ENCODE measurements at places on chromosomes 13 and 19.

GRCh38 chr13:51225029-51225428 is 2.8 kb downstream of the FAM124A start:
- ATAC-seq, result no peak

GRCh38 chr19:39403331-39404312 is 3.0 kb upstream of the ZFP36 start:
- ATAC-seq, result peak; percentile 59

DNA sequence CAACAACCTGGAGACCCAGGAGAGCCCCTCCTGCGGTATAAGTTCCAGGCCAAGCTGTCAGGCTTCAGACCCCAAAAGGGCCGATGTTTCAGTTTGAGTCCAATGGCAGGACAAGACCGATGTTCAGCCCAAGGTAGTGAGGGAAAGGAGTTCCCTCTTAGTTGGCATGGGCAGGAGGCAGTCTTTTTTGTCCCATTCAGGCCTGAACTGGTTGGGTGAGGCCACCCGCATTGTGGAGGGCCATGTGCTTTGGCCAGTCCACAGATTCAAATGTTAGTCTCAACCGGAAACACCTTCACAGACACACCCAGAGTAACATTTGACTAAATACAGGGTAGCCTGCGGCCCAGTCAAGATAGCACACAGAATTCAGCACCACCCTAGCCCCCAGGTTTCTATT is 89.6 kb upstream of the ANKRD10 start:
- no peak for ATAC-seq

GRCh38 chr13:98910501-98910951 is 67.3 kb downstream of the DOCK9 start:
- ATAC-seq, result peak; percentile 36

- ATAC-seq, result no peak
These were observed 3.5 kb downstream of the GMFG start for GRCh38 chr19:39332293-39332692.

- no peak for ATAC-seq
These were observed 4.8 kb downstream of the KMT5C start for GRCh38 chr19:55344444-55344843.

DNA sequence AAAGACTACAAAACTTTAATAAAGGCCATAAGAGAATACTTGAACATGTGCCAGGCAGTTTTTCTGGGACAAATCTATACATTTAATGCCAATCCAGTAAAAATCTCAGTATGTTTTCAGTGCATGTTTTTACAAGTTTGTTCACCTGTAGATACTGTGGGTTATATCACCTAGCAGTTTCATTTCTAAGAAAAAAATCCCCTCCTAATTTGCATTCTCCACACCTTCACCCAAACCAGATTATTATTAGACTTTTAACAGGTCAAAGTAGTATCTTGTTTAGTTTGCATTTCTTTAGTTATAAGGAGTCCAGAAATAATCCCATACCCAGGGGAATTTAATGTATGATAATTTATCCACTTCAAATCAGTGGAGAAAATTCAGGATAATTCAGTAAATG is 17.0 kb upstream of the LPAR6 start:
- no peak for ATAC-seq

DNA sequence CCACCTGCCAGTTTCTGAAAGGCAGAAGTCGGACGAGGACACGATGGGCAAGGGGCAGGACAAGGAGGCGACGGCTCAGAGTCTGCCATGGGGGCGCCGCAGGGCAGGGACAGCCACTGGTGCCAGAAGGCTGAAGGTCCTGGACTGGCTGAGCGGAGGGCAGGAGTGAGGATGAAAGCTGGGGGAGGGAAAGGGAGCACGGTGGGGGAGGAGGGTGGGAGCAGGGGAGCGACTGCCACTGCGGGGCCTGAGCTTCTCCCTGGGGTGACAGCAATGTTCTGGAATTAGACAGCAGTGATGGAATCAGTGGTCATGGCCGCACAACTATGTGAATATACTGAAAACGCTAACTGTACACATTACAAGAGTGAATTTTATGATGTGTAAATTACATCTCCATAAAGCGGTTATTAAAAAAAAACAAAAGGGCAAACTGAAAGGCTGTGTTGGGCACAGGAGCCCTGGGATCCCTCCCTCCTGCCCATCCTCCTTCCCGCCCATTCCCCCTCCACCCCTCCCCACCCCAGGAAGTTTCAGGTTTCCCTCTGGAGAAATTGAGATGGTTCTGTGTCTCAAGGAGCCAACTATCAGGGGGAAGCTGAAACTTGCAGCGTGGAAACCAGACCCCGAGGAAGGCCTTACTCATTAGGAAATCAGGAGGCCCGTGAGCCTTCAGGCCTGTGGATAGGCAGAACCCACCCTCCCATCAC is 15.9 kb downstream of the MLLT1 start:
- no peak for ATAC-seq

DNA sequence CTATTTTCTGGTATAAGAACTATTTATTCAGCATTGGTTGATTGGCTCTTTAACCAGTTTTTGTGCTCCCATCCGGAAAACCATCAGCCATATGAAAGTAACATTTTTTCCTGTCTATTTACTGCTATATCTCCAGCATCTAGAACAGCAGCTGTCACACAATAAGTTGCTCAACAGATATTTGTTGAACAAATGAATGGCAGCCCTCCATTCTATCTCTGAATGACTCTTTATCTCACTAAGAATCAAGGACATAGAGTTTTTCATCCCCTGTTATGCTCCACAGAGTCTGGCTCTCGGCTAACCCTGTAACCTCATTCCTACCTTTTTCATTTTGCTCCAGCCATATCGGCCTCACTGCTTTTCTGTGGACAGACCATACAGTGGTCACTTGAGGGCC is 145.5 kb downstream of the SLITRK6 start:
- ATAC-seq, result no peak

DNA sequence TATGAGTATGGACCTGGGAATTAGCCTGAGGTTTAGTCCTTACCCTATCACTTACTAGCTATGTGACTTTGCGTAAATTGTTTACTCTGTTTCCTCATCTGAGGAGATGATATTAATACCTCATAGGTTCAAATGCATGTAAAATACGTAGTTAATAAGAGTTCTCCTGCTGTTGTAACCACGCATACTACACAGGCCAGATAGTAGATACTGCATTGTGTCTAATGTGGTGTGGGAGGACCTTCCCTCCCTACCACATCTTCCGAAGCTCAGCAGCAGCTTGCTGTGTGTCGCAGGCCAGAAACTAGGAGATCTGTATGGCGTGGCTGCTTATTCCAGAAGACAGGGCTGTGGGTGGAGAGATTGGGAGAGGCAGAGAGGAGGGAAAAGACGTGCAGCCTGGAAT is 23.0 kb downstream of the GTF2F2 start:
- ATAC-seq, result no peak

DNA sequence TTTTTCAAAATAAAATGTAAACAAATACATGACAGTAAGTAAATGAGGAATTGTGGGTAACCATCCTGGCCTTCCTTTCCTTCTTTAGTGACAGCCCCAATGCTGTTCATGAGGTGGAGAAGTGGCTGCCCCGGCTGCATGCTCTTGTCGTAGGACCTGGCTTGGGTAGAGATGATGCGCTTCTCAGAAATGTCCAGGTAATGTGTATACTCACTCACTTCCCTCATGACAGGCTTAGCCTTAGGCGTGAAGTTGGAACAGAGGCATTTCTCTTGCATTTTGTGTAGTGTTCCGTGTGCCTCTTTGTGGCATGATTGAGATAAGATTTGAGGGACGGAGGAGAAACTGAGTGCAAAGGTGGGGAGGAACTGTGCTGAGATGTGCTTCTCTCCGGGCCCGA is 12.0 kb downstream of the NAXD start:
- ATAC-seq, result no peak

- no peak for ATAC-seq
These were observed 58.5 kb upstream of the ZDHHC20 start for GRCh38 chr13:21517576-21517975.

GRCh38 chr13:114057166-114058050 is 75.0 kb downstream of the RASA3 start:
- no peak for ATAC-seq

DNA sequence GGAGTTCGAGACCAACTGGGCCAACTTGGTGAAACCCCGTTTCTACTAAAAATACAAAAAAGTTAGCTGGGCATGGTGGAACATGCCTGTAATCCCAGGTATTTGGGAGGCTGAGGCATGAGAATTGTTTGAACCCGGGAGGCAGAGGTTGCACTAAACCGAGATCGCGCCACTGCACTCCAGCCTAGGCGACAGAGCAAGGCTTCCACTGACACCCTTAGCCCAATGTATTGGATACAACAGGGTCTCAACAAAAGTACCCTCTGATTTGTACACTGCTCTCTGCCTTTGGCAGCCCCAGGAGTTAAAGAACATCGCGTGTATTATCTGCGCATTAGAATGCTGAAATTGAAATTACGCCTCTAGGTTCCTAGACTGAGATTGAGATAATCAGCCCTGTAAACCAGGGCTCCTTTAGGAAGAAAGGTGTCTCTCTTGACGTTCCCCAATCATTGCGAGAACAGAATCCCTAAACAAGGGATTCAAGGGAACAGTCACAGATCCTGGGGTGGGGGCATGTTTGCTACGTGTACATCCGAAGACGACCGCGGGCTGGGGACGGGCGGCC is 21.9 kb downstream of the IPO5 start:
- ATAC-seq, result no peak

GRCh38 chr13:66339214-66339613 is 890.9 kb downstream of the PCDH9 start:
- ATAC-seq, result no peak

DNA sequence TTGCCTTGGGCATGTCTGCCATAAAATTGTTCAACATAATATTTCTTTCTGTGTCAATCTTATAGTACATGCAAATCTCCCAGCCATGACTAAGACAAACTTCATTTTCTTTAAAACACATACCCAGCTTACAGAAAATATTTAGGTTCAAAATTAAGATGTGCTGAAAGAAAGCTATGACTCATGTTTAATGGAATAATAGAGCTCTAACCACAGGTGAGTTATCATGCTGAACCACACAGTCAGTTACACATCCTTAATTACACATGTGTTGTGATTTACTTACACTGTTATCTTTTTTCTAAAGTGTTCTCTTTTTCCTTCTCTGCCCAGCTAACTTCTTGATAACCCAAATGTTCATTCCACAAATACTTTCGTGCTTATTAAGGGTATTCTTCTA is 1831.2 kb downstream of the OLFM4 start:
- ATAC-seq, result no peak

DNA sequence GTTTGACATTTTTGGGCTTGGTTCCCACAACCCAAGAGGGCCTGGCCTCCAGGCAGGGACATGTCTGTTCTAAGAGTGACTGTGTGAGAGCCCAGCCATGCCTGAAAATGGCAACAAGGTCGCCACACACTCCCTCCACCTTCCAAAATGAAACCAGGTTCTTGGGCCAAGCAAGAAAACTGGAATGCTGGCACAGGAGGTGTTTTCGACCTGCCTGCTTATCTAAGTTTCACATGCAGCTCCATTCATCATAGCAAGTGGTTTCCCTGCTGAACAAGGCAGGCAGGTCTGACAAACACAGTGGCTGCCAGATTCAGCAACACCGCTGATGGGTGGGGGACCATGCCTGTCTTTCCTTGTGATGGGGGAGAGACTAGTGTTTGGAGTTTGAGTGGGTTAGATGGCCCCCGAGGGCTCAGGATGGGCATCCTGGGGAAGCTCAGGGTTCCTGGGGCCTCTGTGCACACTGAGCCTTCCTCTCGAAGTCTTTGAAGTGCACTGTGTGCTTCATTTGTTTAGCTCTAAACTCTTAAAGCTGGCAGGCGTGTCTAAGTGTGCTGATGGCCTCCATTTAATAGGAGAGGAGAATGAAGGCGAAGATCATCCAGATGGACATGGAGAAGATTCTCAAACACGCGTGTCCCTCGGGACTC is 17.9 kb upstream of the GAS6 start:
- peak; percentile 78 for ATAC-seq

GRCh38 chr13:52767949-52768516 is 28.4 kb upstream of the CNMD start:
- no peak for ATAC-seq

- ATAC-seq, result peak; percentile 21
These were observed 3.6 kb downstream of the TMEM259 start for GRCh38 chr19:1017115-1017905.

DNA sequence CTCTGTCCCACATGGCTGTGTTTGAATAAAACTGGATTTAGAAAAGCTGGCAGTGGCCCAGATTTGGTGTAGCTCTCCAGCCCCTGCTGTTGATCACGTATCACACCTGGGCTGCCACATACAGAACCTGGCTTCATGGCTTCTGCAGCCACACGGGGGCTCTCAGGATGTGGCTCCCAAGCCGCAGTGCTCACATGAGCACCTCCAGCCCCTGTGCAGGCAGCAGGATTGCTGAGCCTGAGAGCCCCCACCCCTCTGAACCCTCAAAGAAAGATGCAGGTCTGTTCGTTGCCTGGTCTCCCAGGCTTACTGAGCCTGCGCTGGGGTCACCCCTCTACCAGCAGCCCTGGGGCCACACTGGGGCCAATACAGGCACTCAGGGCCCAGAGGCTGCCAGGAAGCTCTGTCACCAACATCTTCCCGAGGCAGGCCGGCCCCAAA is 2.7 kb downstream of the PLEKHF1 start:
- no peak for ATAC-seq

- ATAC-seq, result peak; percentile 50
These were observed 70.0 kb downstream of the FOXO1 start for GRCh38 chr13:40596484-40596883.

GRCh38 chr13:79543883-79544282 is 62.9 kb downstream of the NDFIP2 start:
- no peak for ATAC-seq

DNA sequence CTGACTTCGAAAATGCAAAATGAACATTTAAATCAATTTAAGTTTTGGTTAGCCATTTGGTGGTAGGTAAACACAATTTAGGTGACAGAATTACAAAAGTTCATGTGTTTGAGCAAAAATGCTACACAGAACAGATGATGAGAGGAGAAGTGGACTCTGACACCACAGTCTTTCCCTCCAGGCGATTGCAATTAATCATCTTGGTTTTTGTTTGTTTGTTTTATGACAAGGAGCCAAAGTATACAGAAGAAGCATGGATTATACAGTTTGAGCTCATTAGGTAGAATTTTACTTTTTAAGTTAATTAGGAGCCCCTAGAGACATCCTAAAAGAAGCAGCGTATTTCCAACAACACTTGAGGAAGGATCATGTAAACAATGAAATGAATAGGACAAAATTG is 49.3 kb upstream of the FREM2 start:
- ATAC-seq, result no peak

GRCh38 chr13:28964052-28964451 is 143.9 kb downstream of the MTUS2 start:
- ATAC-seq, result no peak

DNA sequence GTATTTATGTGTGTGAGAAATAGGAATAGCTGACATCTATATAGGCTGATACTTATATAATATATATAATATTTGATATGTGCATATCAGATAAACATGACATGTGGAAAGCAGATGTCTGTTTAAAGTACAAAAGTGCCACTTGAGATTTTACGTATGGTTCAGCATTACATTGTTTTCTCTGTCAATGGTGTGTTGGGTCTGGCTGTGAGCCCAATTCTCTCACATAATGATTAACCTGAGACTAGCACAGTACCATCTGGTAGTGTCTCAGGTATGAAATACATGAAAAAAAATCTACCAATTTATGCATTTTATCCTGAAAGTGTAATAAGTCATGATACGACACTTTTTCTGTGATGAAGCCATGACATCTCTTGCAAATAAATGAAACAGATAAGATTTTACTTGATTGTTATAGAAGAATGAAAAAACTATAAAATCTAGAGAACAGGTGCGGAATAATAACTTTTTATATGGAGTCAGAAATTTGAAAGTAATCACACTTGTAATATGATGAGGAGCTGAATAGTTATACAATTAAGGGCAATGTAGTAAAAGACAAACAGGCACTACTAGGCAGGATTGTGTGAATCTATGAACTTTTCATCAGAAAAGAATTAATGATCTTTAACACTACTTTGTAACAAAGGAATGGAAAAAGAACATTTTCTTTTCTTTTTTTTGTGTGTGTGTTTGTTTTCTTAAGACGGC is 1405.0 kb downstream of the OLFM4 start:
- ATAC-seq, result no peak

Measured in stimulated activated memory B cell treated with anti-CD40 and anti-IgM and Interleukin-4, amounts not matched to agents 10 μg/mL and 1 μg/mL and 100 μg/mL, for 72 hours (primary cell).